ENCODE measurements at places on chromosomes 16 and 17.

DNA sequence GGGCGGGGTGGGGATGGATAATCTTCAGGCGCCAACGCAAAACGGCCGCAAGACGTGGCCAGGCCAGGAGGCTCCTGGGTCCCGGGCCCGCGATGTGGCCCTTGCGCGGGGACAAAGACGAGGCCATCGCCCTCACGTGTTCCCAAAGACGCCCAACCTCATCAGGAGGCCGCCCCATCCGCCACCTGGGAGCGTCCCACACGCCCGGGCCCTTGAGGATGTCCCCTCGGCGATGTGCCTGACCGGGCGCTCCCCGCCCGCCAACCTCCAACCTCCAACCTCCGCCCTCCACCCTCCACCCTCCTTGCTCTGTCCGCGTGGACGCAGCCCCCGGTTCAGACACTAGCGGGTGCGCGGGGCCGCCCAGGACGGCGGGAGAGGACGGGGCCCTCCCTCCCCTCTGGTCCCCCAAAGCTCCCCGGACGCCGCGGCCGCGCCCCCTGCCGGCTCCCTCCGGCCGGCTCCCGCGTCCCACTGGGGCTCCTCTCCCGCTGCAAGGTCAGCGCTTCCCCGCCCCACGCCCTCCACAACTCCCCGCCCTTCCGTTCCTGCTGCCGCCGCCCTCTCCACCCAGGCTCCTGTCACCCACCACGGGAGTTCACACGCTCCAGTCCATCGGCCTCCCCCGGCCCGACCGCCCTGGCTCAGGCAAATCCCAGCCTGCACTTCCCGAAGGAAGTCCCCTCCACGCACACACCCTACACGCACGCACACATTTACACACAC, 250.8 kb upstream of the RPL38 start:
- DNase-seq = no peak

DNA sequence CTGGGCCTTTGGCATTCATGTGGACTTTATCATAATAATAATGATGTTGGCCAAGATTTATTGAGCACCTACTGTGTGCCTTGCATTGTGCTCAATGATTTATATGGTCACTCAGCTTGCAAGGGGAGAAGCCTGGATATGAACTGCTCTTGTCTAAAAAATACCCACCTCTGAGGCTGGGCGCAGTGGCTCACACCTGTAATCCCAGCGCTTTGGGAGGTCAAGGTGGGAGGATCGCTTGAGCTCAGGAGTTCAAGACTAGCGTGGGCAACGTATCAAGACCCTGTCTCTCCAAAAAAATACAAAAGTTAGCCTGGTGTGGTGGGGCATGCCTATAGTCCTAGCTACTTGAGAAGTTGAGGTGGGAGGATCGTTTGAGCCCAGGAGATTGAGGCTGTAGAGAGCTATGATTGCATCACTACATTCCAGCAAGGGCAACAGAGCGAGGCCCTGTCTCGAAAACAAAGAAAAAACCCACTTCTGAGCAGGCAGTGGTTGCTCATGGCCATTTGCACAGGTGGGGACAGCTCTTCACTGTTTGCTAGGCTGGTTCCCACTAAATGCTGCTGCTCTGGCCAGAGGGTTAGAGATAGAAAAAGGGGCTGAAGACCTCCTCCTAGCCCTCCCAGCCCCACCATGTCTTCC, 4.3 kb upstream of the ADGRG1 start:
- DNase-seq = no peak

- no peak for DNase-seq
Observed at GRCh38 chr17:76537578-76538280, at the start of gene CYGB. Gene CYGB (minus strand): TSS chr17:76537709. CDS start chr17:76537542, 167 bp downstream.

DNA sequence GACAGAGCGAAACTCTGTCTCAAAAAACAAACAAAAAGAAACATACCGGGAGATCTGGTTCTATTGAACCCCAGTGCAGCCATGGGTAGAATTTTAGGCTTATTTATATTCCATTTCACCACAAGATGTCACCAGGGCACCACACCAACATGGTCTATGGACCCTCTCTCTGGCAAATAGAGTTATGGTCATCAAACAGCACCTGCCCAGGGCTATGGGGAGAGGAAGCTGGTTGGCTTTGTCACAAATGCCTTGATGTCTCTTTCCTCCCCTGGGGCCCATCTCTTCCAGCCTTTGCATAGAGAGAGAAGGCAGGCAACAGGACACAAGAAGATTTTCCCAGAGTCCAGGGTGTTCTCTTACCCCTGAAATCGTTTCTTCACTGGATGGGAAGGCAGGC, 128.4 kb downstream of the WWOX start:
- DNase-seq = no peak

- no peak for DNase-seq
Observed at GRCh38 chr17:29874931-29875596, 55.0 kb downstream of the SSH2 start.

DNA sequence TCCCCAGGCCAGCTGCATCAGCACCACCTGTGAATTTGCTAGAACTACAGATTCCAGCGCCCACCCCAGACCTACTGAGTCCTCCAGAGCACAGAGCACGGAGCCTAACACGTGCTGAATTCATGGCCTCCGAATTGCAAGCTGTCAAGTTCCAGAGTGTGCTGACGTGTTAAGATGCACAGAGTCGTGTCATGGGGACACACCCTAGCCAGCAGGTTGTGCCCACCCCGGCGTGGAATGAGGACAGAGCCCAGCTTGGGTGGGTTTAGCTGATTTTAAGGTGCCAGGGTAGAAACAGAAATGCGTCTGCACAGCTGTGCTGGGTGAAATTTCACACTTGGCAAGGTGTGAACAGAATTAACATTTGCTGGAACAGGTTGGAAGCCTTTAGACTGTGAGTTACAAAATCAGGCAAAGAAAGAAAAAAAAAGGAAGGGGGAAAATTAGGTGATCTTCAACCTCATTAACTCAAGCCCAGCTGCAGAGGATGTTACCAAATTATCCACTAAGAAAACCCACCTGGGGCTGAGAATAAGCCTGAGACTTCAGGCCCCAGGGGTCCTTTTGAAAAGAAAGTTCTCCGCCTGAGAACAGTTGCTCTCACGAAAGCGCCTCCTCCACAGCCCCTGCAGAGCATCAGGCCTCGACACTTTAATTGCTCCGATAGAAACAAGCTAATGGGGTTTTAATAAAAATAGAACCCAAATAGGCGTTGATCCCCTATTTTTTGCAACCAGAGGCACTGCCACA, 27.1 kb downstream of the GINS3 start:
- no peak for DNase-seq

GRCh38 chr16:74439685-74440084, 18.4 kb upstream of the CLEC18B start:
- DNase-seq = no peak

DNA sequence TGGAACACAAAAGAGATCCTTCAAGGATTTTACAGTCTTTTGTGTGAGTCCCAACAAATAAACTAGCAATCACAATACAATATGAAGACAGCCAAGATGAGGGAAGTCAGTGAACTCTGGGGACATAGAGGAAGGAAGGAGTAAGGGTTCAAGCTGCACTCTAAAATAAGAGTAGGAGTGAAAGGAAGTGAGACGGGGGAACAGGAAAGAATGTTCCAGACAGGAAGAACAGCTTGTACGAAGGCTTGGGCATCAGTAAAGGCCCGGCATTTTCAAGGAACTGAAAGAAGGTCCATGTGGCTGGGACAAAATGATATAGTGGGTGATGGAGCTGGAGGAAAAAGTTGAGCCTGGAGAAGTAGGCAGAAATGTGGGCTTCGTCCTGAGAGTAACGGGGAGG, 4.5 kb downstream of the CCL17 start:
- DNase-seq = no peak

DNA sequence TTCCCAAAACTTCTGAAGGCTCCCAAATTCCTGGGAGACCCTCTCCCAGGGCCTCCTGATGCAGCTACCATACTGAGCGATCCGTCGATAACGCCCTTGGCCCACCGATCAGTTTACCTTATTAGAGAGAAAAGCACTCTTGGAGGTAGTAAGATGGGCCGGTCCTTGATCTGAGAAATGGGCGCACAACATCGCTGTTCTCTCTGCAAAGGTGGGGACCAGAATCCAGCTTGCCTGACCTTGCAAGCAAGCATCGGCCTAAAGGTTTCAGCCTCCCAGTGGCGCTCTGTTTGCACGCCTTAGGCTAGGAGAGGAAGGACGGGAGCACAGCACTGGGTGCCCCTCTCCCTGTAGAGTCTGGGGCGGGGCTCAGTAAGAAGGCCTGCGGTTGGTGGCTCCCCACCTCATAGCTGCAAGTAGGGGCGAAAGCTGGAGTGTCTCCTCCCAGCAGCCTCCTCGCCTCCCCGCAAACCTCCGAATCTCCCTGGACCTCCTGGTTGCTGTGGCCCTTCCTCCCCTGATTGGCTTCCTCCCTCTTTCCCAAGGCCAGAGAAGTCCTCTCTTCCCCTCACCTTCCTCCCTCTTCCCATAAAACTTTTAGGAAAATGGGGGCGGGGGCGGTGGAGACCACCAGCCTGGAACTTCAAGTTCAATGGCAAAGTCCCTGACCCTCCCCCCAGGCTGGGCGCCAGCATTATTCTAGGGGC, at the start of gene PRAC1:
Gene PRAC1, minus strand, starts transcription at position 318 of the 707 bp plus-strand sequence. Its CDS starts 126 bp downstream, at position 192.
- DNase-seq = no peak

DNA sequence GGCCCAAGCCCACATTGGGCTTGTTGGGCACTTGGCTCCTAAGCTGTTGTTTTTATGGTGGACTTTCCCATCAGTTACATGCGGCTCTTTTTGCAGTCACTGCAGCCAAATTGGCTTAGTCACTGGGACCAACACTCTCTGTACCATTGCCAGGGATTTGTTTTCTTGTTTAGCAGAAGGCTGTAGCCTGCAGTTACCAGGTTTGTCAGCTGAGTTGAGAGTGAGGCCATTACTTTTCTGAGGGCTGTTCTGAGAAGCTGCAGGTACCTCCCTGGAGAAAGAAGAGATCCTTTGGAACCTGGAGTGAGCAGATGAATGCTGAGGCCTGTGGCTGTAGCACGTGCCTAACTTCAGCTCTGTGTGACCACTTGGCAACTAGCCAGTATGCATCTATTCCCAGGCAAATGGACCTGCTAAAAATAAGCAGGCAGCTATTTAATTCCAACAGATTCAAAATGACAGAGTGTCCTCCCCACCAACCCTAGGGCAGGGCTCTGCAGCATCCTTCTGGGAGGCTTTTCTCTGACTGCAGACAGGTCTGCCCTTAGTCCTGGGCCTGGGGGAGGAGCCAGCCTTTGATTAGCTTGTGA, 12.9 kb downstream of the AKAP1 start:
- DNase-seq = no peak

GRCh38 chr16:84751947-84752346, 52.1 kb downstream of the USP10 start:
- DNase-seq = no peak

DNA sequence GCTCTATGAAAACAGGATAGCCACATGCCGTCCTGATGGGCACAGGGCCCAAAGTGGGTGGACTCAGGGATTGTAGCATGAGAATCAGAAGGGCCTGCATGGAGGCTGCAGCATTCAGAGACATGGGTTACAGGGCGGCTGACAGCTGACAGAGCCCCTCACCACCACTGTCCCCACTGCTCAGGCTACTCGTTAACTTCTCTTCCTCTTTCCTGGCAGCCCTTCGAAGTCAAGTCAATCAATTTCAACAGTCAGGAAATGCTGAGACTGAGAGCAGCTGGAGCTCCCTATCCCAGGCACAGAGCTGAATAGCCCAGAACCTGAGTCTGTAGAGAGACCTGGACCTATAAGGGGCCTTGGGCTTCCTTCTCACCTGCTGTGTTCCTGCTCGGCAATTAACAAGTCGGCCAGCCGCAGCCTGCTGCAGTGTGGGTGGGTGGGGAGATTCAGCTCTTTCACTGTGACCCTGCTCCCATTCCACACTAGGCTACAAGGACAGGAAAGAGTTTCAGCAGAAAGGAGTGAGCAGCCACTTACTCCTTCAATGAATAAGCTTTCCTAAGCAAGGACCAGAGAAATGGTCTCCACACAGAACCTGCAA, 76.9 kb downstream of the TEX14 start:
- DNase-seq = no peak

GRCh38 chr17:64155751-64156544, 26.0 kb upstream of the ERN1 start:
- no peak for DNase-seq

GRCh38 chr16:83933885-83934683, 19.0 kb upstream of the OSGIN1 start:
- no peak for DNase-seq

- no peak for DNase-seq
Observed at GRCh38 chr16:73713251-73713650, 583.4 kb upstream of the PSMD7 start.

DNA sequence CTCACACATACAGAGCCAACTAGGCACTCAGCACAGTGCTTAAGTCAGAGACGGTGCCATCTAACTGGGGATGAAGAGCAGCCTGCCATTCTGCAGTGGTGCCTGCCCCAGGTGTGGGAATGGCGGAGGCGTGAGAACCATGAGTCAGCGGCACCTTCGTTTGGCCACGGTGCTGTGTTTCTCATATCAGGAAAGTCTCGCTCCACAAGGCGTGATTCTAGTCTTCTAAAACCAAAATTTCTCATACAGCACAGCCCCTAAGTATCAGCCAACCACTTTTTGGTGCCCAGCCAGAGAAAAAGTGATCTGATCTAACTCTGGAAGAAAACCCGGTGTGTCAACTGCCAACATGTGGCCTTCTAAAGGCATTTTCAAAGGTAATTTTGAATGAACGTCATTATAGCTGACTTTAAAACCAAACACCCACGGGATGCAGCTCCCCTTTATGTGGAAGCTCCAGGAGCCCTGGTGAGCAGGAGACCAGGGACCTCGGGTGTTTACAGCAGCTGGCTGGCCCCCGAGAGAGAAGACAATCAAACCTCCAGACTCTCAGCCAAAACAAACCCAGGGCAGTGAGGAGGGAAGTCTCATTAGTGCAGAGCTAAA, 54.6 kb downstream of the ABCC12 start:
- no peak for DNase-seq

- DNase-seq = no peak
Observed at GRCh38 chr17:28592260-28592659, 6.6 kb downstream of the SPAG5 start.

DNA sequence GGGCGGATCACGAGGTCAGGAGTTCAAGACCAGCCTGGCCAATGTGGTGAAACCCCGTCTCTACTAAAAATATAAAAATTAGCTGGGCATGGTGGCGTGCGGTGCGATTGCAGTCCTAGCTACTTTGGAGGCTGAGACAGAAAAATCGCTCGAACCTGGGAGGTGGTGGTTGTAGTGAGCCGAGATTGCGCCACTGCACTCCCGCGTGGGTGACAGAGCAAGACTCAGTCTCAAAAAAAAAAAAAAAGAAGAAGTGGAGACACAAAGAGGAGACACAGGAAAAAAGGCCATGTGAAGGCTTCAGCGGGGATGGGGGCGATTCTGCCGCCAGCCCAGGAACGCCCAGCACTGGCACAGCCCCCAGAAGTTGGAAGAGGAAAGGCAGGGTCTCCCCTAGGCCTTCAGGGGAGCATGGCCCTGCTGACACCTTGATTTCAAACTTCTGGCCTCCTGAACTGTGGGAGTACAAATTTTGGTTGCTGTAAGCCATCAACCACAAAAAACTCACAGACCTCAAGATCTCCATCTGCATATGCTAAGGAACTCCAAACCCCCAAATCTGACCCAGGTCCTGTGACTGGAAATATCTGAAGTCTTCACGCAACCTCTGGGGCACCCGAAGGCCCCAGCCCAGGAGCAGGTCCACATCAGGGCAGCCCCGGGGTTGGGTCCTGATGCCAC, 7.0 kb downstream of the SGSH start:
- DNase-seq = no peak

GRCh38 chr16:66996324-66996982, 8.1 kb downstream of the CES4A start:
- no peak for DNase-seq

Measured in activated naive CD8-positive, alpha-beta T cell treated with anti-CD3 and anti-CD28 coated beads, Interleukin-2, amount 50 U/mL, for 16 hours (primary cell).